ENCODE measurements at places on chromosomes 2 and 18.

DNA sequence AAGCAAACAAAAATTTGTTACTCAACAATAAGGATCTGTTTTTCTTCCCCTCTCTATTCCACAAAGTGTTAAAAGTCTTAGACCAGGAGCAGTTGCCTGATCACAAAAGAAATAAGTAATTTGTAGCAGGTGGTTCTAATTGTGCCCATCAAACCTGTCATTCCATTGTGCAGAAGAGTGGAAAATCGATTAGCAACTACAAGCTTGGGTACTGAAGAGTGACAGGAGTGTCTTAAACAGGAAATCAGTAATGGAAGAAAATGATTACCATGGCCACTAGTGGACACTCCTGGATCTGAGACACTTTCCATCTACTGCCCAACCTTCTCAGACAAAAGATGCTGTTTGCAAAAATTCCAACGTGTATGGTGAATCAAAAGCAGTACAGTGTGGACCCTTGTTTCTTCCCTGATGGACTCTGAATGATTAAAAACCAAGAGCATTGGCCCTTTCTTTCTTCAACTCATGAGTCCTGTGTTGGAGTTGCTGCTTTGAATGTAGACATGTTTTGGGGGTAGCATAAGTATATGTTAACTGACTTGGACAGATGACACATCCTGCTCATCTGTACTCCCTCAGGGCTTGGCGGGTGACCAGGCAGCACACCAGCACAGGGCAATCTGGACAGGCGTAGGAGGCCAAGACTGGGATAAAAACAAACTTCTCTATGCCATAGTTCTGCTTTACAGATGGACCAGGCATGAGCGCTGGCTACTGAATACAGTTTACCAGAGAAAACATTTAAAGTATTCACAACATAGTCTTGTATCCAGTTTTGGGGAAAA lies 51.9 kb downstream of the PLA2R1 start:
- no peak for DNase-seq

GRCh38 chr2:83221258-83221657 lies 1237.8 kb downstream of the SUCLG1 start:
- DNase-seq, result no peak

DNA sequence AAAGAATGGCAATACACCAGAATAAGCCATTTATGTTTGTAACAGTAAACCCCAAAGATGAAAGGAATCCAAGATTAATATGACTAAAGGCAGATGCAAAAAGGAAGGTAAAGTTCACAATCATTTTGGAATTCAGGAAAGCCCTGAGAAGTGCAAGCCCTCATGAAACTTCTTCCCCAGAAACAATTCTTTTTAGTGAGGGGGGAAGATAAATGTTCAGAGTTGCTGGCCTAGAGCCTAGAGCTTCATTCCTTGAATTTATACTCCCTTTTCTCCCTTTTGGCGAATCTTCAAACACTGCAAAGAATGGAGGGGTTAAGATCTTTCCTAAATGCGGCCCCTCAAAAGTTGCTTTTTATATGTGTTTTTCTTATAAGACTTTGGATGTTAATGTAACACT lies 368.8 kb downstream of the MEIS1 start:
- DNase-seq, result no peak

DNA sequence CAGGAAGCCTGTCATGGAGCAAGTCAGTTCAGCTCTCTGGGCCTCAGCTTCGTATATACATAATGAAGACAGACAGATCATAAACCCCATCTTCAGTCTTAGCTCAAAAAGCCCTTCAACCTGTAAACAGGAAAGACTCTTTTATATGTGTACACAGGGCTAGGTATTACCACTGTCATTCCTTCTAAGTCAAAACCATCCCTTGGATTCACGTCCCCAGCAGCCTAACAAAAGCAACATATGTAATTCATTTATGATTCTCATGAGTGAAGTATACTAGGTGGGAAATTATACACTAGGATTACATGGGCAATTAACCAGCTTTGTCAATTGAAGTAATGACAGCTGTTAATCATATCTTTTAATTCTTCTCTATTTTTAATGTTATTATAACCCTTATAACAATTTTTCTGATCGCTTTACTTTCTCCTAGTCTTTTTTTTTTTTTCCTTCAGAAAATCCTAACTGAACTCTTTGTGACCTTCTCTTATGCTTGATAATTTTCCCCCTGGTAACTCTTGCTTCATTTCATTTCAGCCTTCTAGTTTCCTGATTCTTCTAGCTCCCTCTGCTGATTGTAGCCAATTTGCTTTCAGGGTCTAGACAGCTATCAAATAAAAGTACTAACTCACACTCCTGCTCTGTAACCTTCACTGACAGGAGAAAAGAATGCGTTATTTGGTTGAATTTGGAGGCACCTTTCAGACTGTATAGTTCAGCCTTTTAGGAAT lies 99.7 kb downstream of the RBM43 start:
- DNase-seq, result no peak

DNA sequence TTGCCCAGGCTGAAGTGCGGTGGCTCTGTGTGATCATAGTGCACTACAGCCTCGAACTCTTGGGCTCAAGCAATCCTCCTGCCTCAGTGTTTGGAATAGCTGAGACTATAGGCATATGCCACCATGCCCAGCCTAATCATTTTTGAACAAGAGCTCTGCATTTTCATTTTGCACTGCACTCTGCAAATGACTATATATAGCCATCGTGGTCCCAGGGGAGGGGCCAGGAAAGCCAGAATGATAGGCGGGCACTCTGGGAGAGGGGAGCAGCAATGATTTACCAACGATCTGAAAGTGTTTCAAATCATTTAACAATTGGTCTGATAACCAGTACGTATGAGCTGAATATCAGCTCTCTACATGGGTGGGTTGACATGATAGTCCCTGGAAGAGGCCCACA lies 22.3 kb upstream of the ST3GAL5 start:
- DNase-seq, result no peak

- no peak for DNase-seq
Observed at GRCh38 chr2:156237558-156237957, 95.0 kb downstream of the NR4A2 start.

DNA sequence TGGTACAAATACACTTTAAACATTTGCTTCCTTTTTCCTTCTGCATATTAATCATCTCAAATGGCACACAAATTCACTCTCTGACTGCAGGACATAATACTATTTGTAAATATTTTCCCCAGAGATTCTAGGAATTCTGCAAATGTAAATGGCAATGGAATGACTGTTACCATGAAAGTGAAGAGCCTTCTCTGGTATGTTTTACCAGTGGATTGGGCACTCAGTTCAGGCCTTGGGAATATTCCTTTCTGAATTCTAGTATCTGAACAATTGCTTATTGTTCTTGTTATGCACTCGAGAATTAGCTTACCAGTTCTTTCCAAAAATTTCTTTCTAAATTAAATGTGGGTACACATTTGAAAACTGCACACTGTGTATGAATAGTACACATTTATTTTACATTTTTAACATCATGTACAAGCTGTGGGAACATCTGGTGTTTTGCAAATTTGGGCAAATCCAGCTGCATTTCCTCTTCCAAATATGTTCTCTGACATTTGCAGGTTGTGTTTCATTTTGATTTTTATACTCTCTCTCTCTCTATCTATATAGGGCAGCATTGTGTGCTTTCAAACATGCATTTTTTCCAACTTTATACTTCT lies 289.1 kb downstream of the NBAS start:
- DNase-seq, result no peak

GRCh38 chr2:232219496-232219870 lies 159.1 kb upstream of the ALPP start:
- no peak for DNase-seq

GRCh38 chr2:67702937-67703336 lies 305.8 kb downstream of the ETAA1 start:
- DNase-seq, result no peak

DNA sequence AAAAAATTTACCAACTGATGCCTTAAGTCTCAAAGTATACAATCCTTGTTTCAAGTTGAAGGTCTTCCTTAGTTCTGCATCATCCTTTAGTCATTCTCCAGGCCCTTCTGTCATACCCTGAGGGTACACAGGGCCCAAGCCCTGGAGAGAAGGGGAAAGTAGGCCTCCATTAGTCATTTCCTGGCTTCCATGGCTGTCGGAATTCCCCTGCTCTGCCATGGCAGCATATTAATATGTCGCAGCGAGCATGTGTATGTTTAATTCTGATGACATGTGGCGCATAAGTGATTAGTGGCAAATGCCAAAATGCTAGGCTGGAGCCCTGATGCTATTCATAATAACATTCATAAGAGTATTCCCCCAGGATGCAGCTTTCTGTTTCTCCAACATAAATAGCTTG lies 22.1 kb downstream of the GPR39 start:
- DNase-seq, result no peak

DNA sequence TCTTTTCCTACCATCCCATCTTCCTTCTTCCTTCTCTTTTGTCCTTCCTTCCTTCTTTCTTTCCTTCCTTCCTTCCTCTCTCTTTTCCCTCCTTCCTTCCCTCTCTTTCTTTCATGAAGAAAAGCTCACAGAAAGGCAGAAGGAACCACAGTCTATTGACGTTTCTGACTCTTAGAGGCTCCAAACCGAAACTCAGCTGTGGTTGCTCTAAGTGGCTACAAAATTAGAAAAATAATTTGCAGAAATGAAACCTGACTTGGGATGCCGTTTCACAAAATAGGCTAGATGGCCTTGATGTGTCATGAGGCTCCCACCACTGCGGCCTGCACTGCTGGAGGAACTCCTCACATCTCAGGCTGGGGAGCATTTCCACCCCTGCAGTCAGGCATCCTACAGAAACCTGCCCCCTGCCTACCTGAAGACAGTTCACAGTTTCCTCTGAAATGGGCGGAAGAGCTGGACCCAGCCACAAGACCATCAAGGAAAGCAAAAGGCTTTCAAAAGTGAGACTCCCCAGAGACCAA lies 165.6 kb downstream of the SMAD7 start:
- no peak for DNase-seq

DNA sequence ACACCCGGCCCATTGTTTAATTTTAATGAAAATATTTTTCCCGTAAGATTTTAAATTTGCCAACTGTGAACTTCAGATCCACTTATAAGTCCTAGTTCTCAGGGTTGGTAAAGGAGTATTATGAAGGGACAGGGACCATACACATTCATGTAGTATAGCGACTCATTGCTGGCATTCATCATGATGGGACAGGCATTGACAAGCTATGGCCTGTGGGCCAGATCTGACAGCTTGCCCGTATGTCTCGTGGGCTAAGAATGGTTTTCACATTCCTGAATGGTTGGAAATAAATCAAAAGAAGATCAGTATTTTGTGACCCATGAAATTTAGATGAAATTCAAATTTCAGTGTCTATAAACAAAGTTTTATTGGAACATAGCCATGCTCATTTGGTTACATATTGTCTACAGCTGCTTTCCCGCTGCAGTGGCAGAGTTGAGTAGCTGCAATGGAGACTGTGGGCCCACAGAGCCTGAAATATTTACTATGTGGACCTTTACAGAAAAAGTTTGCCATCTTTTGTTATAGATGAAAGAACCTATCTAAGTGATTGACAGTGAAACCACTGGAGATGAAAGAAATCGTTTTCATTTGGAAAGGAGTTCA lies 4.1 kb downstream of the RAPGEF4 start:
- no peak for DNase-seq

DNA sequence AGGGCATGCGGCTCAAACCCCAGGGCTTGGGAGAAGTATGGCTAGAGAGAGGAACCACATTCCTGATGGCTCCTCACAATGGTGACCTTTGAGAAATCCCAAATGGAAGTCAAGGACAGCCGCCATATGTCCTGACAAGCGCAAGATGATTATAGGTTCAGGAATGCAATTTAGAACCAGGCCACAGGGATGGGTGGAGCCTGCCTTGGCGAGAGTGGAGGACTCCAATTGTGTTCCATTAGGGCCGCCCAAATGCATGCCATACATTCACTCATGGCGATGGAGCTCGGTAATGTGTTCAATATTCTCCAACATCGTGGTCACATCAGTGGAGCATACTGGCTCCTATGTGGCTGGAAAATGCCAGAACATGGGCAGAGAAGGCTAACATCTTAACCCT lies 662.9 kb upstream of the ID2 start:
- no peak for DNase-seq

DNA sequence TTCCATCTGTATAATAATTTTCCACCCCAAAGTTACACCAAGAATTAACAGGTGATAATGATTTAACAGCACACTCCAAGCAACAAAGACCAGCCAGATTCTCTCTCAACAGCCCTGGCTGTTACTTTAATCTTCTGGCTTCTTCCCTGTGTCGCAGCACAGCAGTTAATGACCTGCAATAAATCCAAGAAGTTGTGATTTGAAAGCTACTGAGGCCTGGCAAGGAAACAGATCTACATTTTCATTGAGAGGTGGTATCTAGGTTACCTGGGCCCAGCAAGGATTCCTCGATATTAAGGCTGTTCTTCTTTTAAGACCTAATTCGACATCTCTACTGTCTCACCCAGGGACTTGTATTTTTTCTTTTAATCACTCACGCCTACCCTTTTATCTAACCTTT lies 433.8 kb downstream of the NBAS start:
- no peak for DNase-seq

- no peak for DNase-seq
Observed at GRCh38 chr2:226836548-226836885, 663 bp downstream of the RHBDD1 start.

DNA sequence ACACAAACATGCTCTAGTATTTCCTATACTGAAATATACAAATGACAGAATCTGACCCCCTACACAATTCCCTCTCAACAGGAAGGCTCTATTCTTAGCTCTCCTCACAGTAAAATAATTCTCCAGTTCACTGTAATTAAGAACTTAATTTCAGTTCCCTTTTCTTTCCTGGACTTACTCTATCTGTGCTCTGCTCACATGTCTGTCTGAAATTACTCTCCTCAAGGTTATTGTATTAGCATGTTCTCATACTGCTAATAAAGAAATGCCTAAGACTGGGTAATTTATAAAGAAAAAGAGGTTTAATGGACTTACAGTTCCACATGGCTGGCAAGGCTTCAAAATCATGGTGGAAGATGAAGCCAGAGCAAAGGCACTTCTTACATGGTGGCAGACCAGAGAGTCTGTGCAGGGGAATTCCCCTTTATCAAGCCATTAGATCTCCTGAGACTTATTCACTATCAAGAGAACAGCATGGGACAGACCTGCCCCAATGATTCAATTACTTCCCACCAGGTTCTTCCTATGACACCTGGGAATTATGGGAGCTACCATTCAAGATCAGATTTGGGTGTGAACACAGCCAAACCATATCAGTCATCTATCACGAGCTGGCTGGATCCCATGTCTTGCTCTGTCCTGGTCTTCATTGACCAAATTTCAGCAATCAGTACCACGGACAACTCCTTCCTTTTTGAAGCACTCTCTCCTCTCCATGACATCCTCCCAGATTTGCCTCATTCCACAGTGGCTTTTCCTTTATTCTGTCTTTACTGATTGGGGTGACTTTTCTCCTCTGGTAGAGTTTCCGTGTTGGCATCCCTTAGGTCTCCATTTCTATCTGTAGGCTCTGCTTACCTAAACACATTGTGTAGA lies 110.9 kb downstream of the GALR1 start:
- DNase-seq, result no peak

DNA sequence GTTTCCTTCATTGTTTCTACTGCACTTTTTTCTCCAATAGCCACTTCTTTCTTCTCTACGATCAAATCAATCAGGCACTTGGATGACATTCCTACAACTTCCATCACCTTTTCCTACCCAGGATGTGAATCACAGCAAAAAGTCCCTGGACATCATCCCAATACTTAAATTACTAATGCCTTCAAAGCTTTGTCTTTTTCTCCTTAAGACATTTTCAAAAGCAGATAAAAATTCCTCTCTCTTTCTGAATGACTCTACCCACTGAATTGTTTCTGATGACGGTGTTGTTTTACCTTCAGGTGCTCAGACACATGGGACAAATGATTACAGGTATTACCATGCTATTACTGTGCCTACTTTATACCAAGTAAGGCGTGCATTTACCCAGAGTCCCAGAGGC lies 500.9 kb downstream of the FBXO15 start:
- DNase-seq, result no peak

GRCh38 chr2:200300638-200301314 lies 5.7 kb upstream of the SPATS2L start:
- DNase-seq, result no peak

Measured in activated CD4-positive, CD25-positive, alpha-beta regulatory T cell treated with anti-CD3 and anti-CD28 coated beads, Interleukin-2, amount 50 U/mL, for 16 hours (primary cell).